ENCODE measurements at places on chromosomes 5 and 9. TPM values are rescaled to one million over a fixed set of nuclear protein-coding genes. Genes with fewer than 3 reads are reported as not detected.

HMHB1 gene
- total RNA-seq = not detected

GGTA1 gene
- 1.1 TPM for total RNA-seq

CLK4 gene
- total RNA-seq = 28.7 TPM

SLC44A1 gene
- total RNA-seq = 30.2 TPM

TMEM215 gene
- total RNA-seq = not detected

Data from osteocyte (in vitro differentiated cells).